ENCODE measurements at places on chromosomes 7 and 10.

GRCh38 chr10:116664631-116665030 is 43.9 kb downstream of the PNLIPRP2 start:
- DNase-seq = no peak

- peak; percentile 37 for DNase-seq
Observed at GRCh38 chr7:351681-352480, 61.9 kb downstream of the FOXL3 start.

DNA sequence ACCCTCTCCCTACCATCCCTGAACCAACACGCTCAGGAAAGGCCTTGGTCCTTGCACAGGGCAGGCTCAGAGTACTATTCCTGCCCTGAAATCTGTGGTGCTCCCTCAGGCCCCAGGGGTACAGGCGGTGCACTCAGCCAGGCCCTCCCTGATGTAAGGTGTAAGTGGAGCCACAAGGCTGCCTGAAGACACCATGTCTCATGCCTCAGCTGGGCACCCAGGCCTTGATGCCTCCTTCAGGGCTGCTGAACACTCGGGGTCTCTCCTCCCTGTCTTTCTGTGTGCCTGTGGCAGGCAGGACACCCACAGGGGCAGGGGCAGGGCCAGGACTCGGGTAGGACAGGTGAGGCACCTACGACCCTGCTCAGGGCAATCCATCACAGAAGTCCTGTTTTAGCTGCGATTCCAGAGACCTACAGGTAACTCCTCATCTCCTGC is 22.9 kb upstream of the ANTXRL start:
- no peak for DNase-seq

DNA sequence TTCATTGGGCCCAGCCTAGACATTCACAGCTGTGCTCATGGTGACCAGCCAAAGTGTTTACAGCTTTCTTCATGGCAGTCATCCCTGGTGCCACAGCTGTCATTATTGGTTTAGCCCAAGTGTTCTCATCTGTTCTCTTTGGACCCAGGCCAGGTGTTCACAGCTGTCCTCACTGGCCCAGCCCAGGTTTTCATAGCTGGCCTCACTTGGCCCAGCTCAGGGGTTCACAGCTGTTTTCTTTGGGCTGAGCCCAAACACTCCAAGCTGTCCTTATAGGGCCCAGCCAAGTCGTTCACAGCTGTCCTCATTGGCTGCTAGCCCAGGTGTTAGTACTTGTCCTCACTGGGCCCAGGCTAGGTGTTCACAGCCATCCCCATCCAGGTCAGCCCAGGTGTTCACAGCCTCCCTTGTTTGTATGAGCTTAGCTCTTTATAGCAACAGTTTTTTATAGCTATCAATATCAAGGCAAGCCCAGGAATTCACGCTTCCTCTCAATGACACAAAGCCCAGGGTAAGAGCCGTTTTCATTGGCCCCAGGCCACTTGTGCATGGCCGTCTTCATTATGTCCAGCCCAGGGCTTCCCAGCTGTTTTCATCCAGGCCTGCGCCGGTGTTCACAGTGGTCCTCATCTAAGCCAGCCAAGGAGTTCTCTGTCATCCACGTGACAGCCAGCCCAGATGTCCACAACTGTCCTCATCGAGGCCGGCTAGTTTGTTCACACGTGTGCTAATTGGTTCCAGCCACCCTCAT is 11.6 kb downstream of the FRG2B start:
- DNase-seq = no peak

DNA sequence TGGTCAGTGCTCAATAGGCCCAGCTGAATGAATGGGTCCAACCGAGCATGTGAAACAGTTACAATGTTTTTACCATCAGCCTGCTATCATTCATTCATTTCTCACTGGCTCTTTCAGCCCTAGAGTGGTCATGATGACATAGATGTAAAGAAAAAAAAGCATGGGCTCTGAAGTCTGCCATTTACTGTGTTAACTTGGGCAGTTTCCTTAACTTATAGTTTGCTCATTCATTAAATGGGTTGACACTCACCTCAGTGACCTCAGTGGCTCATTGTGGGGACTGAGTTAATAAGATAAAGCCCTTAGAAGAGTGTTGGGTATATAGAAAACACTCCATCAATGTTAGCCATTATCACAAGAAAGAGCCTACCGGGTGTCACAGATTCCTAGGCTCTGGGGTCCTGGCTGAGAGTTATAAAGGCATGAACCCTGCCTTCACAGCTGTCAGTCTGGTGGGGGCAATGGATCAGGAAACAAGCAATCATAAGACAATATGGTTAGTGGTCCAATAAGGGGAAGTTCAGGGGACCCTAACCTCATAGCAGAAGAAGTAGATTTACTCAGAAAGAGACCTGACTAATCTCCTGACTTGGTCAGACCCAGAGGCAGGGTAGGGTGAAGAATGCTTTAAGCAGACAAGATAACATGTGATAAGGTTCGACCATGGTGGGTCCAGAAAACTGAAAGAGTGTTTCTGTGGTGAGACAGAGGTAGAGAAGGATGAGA is 29.7 kb upstream of the GPAM start:
- no peak for DNase-seq

GRCh38 chr10:109019001-109019424 is 904.3 kb downstream of the XPNPEP1 start:
- DNase-seq = no peak

DNA sequence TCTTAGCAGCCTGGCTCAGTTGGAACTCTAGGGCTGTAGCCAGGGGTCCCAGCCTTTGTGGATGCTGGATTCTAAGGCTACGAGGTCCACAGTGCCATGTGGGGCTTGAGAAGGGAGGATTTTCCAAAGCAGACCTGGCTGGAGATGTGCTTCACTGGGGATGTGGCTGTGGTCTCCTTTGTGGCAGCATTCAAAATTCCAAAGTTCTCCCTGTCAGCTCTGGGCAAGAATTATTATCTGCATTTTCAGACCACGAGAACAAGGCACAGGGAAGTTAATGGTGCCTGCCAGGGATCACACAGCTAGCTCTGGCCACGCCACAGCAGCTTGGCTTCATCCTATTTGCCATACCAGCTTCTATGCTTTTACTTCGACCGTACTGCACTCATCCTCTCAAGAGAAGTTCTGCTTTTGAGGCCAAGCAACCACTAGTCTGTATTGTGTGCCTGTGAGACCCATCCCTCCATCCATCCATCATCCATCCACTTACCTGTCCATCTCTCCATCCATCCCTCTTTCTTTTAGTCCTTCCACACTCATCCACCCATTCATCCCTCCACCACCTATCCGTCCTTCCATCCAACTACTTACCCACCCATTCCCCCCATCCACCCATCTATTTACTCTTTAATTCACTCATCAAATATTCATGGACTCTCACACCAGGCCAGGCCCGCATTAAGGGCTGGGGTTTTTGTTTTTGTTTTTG is 71.5 kb downstream of the ZMIZ1 start:
- no peak for DNase-seq

- DNase-seq = peak; percentile 30
Observed at GRCh38 chr10:68348265-68348741, 15.6 kb upstream of the PBLD start.

GRCh38 chr10:80504897-80505465 is 32.7 kb upstream of the SH2D4B start:
- DNase-seq = no peak

GRCh38 chr10:118259288-118259906 is 82.7 kb downstream of the FAM204A start:
- DNase-seq = peak; percentile 3

DNA sequence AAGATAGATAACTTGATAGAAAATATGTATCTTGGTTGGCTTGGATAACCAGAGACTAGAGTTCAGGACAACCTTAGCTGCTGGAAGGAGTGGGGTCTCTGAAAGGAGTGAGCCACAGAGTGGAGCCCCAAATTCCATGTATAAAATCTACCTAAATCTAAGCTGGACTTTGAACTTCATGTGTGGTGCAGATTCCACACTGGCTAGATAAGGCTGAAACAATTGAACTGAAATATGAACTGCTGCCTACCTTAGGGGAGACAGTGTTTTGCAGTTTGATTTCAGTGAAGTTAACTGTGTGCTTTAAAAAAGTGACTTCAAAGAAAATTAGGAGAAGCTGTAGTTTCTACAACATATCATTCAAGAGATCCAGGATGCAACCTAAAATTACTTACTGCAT is 123.9 kb downstream of the LRMDA start:
- no peak for DNase-seq

DNA sequence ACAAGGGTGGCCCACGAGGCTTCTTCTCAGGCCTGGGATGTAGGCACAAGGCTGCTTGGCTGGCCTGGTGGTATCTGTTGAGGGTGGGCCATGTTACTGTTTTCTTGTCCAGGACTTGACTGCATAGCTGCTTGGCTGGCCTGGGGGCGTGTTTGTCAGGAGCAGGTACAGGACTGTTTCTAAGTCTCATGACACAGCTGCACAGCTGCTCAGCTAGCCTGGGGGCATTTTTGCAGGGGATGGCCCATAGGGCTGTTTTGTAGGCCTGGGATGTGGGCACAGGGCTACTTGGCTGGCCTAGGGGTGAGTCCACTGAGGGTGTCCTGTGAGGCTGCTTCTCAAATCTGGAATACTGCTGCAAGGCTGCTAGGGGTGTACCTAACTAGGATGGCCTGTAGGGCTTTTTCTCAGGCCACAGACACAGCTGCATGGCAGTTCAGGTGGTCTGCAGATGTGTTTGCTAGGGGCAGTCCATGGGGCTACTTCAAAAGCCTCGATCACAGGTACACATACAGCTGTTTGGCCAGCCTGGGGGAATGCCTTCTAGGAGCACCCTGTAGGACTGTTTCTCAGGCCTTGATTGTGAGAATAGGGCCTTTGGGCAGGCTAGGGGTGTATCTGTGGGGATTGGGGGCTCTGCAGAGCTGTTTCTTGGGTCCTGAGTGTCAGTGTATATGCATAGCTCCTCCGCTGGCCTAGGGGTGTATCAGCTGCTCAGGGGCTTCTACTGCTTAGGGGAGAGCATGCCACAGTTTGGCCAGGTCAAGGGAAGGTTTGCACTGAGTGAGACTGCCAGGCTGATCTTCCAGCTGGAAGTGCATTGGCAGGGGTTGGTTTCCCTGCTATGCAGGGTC is 26.6 kb upstream of the PLA2G12B start:
- no peak for DNase-seq

- no peak for DNase-seq
Observed at GRCh38 chr10:34223658-34224057, 591.4 kb downstream of the PARD3 start.

GRCh38 chr7:18405726-18406125 is 89.8 kb upstream of the HDAC9 start:
- DNase-seq = no peak

DNA sequence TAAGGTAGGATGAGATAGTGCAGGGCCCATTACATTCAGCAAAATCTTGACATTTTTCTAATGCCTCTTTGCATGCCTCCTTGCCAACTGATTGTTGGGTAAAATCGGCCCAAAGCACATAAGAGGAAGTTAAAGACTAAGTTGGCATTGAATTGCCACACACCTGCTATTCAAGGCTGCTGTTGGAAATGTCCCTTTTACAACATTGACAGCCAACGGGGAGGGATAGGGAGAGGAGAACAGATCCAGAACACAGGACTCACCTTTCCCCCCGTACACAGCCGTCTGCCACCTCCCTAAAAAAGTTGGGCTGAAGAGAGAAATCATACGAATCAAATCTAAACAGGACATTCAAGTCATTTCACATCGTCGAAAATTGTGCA is 695 bp downstream of the FAM237B start:
- no peak for DNase-seq

- no peak for DNase-seq
Observed at GRCh38 chr10:14056610-14057332, 274.0 kb downstream of the FRMD4A start.

GRCh38 chr10:130387936-130388580 is 251.9 kb downstream of the GLRX3 start:
- no peak for DNase-seq

DNA sequence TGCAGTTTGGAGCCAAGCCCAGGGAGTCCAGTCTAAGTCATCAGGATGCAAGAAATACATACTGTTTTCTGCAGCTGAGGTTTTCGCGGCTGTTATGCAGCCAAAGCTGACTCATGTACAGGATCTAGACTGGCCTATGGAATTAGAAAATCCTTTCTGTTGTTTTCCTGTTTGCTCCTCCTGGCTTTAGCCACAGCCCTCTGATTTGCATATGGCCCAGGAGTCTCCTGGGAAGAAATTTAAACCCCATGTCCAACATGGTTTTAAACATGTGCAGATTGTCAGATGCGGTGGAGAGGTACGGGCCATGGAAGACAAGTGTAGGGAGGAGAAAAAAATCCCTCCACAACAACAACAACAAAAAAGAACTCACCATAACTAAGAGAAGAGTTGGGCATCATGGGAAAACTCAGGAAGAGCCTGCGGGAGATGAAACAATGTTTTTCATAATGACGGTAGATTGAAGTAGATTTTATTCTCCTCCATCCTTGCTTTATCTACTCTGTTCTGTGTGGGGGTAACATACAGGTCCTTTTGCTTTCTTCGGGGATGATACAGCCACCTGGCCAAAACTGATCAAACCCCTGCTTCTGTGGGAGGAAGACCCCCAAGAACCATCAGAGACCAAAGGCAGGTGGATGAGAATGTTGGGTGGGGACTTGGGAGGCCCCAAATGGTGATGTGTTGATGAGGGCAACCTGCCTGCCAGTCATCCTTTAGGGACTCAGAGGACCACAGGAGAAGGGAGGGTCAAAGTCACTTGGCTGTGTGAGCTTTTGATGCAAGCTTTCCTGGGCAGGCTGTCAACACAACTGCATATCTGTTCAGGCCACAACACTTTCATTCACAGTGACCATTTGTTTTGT is 29.8 kb upstream of the GNA12 start:
- DNase-seq = no peak

- DNase-seq = no peak
Observed at GRCh38 chr10:3623746-3624145, 161.3 kb downstream of the KLF6 start.

DNA sequence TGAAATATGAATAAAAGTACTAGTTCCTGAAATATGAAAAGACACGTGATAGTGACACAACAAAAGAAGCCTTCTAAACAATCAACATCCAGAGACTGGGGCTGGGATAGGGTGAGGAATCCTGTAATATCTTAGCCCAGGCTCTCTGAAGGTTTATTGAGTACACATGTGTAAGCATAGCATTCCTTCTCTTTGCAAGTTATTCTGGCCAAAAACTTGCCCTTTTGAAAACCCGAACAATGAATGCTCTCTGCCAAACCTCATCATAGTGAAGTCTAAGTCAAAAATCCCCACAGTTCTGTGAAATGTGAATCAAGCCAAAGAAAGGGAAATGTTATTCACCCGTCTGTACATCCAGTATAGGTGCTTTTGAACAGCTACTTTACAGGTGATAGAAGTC is 11.6 kb downstream of the SEMA3D start:
- DNase-seq = no peak

GRCh38 chr10:125548356-125548755 is 134.6 kb downstream of the TEX36 start:
- DNase-seq = no peak

DNA sequence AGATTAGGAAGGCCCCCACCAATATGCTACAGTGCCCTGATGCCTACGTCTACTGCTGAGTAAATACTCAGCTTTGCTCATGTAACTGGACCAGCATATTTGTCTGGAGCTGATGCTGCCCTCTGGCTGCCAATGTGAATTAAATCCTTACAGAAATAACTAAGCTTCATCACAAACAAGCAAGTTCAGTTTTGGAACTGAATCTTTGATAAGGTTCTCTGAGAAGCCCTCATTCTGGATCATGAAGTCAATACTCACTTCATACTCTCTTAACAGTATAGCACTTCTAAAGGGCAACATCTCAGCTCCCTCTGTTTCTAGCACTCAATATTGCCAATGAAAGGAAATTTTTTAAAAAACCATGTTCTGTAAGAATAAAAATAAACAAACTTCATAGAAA is 246.7 kb downstream of the ETV1 start:
- DNase-seq = no peak

GRCh38 chr7:116633131-116633988 is 38.6 kb upstream of the MET start:
- DNase-seq = no peak

Measured in stimulated activated CD4-positive, alpha-beta T cell treated with anti-CD3 and anti-CD28 coated beads, Interleukin-1b, Interleukin-23, amount 100 ng/mL, for 4 hours (primary cell).